GM23338 (cell line): ENCODE measurements at places on chromosomes 6 and 20. TPM values are rescaled to one million over a fixed set of nuclear protein-coding genes. Genes with fewer than 3 reads are reported as not detected.

DNA sequence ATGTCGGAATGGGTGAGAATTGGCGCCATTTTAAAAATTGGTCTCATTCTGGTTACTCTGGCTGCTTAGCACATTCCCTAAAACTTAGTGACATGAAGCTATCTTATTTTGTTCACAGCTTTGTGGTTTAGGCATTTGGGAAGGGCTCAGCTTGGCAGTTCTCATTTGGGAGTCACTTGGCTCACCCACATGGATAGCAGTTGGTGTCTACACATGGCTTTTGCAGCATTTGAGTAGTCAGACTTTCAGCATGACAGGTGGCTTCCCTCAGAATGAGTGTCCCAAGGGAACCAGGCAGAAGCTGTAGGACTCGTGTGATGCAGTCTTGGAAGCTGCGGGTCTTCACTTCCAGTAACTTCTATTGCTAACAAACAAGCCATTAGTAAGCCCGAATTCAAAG is 64.6 kb downstream of the UST start:
- H3K27me3 ChIP-seq: no peaks in the 10 kb centered on the region
- no peak for DNase-seq
- peaks cover 4% of the 10 kb centered on the region; the same call in 1 of the 2 replicates for H3K36me3 ChIP-seq
- H3K4me1 ChIP-seq: peaks cover 21% of the 10 kb centered on the region
- no peak overlapping the region for H3K27ac ChIP-seq
- H3K4me3 ChIP-seq: no peak overlapping the region

GRCh38 chr20:42945234-42945994 is 244.3 kb downstream of the PTPRT start:
- H3K4me3 ChIP-seq: no peak overlapping the region
- H3K36me3 ChIP-seq: no peaks in the 10 kb centered on the region; the same call in 1 of the 2 replicates
- H3K4me1 ChIP-seq: no peaks in the 10 kb centered on the region
- H3K27me3 ChIP-seq: no peaks in the 10 kb centered on the region
- H3K27ac ChIP-seq: no peak overlapping the region
- no peak for DNase-seq

Gene RBPJL
- total RNA-seq: 0.66 and 1.4 TPM in 2 replicates

DNA sequence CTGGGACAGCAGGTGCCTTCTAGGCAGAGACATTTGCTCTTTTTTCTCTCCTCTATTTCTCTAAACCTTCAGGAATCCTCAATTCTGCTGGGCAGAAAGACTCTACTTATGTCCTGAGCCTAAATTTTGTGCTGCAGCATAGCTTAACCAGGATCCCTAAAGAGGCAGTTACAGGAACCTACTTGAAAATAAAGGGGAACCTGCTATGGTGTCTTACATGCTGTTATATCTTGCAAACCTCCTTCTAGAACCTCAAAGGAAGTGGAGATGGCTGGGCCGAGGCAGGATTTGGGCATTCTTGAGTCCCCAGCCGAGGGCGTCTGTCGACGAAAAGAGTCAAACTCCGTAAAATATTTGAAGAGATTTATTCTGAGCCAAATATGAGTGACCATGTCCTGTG is 17.1 kb upstream of the GMNN start:
- H3K27me3 ChIP-seq: no peaks in the 10 kb centered on the region
- H3K4me3 ChIP-seq: no peak overlapping the region
- peaks cover 4% of the 10 kb centered on the region; the same call in 1 of the 2 replicates for H3K4me1 ChIP-seq
- H3K27ac ChIP-seq: no peak overlapping the region
- H3K36me3 ChIP-seq: no peaks in the 10 kb centered on the region

DNA sequence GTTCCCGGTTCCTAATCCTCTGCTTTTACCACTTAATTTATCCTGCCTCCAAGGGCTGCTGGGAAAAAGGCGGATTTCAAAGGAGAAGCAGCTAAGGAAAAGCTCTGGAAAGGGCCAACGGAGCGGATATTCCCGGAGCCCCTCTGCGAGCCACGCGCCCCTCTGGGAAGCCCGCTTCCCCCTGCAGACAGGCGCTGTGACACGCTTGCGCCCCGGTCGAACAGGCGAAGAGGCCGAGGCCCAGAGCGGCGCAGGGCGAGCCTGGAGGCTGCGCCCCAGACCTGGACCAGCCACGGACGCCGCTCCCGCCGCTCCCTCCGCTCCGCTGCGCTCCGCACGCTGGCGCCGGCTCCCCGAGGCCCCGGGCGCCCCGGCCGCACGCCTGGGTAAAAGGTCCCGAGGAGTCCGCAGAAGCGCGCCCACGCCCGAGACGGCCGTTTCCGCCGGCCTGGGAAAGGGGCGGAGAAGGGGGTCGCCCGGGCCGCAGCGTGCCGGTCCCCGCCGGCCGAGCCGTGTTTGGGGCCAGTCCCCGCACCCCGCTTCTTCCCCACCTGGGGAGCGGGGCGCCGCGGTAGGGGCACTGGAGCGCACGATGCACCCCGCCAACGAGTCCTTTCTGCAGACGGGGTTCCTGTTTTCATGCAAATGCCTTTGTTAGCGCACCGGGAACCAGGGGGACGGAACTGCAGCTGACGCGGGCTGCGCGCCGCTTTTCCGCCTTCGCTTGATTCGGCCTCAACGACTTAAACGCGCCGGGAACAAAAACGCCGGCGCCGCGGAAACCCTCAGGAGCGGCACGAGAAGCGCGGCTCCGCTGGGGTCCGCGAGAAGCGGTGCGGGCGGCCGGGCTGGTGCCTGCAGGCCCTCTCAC is 91.9 kb upstream of the SIRPA start:
- peaks cover 24% of the 10 kb centered on the region for H3K4me1 ChIP-seq
- H3K27me3 ChIP-seq: peaks cover 43% of the 10 kb centered on the region
- H3K27ac ChIP-seq: no peak overlapping the region
- peak; percentile 93 for DNase-seq
- H3K4me3 ChIP-seq: peak overlapping the region; percentile 63

- H3K27me3 ChIP-seq: no peaks in the 10 kb centered on the region
- no peak overlapping the region for H3K27ac ChIP-seq
- no peaks in the 10 kb centered on the region for H3K36me3 ChIP-seq
- no peaks in the 10 kb centered on the region for H3K4me1 ChIP-seq
- H3K4me3 ChIP-seq: no peak overlapping the region
Measured at GRCh38 chr6:25715794-25716193, 38.7 kb upstream of the SLC17A4 start.

DNA sequence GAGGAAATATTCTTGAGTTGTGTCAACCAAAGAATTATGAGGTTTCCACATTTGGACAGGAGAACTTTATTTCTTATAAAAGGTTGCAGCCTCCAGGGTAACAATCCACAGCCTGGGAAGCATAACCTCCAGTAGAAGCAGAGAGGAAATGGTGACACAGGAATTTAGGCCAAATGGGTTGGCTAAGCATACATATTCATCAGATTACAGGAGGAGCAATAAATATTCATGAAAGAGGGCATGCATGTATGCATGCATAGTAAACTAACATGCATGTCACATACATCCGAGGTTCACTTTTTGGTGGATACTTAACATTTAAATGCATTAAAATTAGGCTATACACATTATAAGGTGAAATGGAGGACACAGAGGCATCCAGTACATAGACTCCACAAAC is 55.7 kb upstream of the NT5E start:
- H3K36me3 ChIP-seq: no peaks in the 10 kb centered on the region
- H3K27me3 ChIP-seq: no peaks in the 10 kb centered on the region
- no peak for DNase-seq
- no peaks in the 10 kb centered on the region for H3K4me1 ChIP-seq
- H3K4me3 ChIP-seq: no peak overlapping the region
- H3K27ac ChIP-seq: no peak overlapping the region

DNA sequence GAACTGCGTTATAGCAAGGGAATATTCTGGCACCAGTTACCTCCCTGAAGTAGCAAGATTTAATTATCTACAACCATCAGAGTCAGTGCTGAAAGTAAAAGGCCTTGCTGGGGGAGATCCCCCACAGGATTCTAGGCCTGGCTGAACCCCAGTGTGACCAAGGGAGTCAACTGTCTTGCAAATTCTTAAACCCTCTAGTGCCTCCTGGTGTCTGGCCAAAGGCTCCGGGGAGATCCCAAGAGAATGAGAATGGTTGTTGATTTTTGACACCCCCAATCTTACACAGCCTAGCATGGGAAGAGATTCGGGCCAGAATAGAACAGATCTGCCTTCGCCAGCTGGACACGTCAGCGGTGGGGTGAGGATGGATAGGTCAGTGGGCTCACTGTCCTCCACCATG is 179.4 kb downstream of the ERMARD start:
- no peaks in the 10 kb centered on the region for H3K36me3 ChIP-seq
- H3K4me3 ChIP-seq: no peak overlapping the region
- DNase-seq: peak; percentile 58
- H3K27ac ChIP-seq: no peak overlapping the region

- no peak overlapping the region for H3K4me3 ChIP-seq
- H3K27ac ChIP-seq: no peak overlapping the region
- no peaks in the 10 kb centered on the region for H3K27me3 ChIP-seq
- DNase-seq: no peak
- H3K4me1 ChIP-seq: no peaks in the 10 kb centered on the region
Measured at GRCh38 chr6:168165373-168165772, 86.4 kb upstream of the FRMD1 start.

Gene IP6K3
- total RNA-seq: 0.14 TPM in 1 of 2 replicates, not detected in the other

Gene PTGIS
- 28.7 and 29.0 TPM in 2 replicates for total RNA-seq

DNA sequence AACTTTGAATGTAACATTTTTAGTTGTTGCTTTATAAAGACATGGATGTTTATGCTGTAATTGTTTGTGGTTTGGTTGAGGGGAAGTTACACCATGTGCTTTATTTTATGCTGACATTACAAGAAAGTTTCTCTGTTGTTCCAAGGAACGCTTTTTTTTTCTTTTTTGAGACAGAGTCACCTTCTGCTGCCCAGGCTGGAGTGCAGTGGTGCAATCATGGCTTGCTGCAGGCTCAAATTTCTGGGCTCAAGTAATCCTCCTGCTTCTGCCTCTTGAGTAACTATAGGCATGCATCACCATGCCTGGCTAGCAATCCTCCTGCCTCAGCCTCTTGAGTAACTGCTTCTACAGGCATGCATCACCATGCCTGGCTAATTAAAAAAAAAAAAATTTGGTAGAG is 21.0 kb upstream of the IFNGR1 start:
- DNase-seq: no peak
- H3K27me3 ChIP-seq: no peaks in the 10 kb centered on the region
- H3K4me3 ChIP-seq: no peak overlapping the region
- no peak overlapping the region for H3K27ac ChIP-seq

GRCh38 chr6:158963020-158963808 is 36.8 kb downstream of the RSPH3 start:
- no peaks in the 10 kb centered on the region for H3K27me3 ChIP-seq
- H3K27ac ChIP-seq: no peak overlapping the region
- H3K4me1 ChIP-seq: no peaks in the 10 kb centered on the region
- DNase-seq: no peak
- no peak overlapping the region for H3K4me3 ChIP-seq
- H3K36me3 ChIP-seq: 0 out of 2 replicates have a peak, but pooled peaks cover 8% of the 10 kb centered on the region

Gene GJA10
- total RNA-seq: not detected in 2 replicates

Gene PDE10A
- 2.0 and 3.9 TPM in 2 replicates for total RNA-seq

GRCh38 chr6:10951675-10952282 is 64.9 kb downstream of the SYCP2L start:
- H3K4me1 ChIP-seq: no peaks in the 10 kb centered on the region
- H3K27ac ChIP-seq: no peak overlapping the region
- H3K4me3 ChIP-seq: no peak overlapping the region
- peak; percentile 69 for DNase-seq

- H3K36me3 ChIP-seq: peaks cover 6% of the 10 kb centered on the region; the same call in 1 of the 2 replicates
- H3K4me1 ChIP-seq: no peaks in the 10 kb centered on the region
- no peaks in the 10 kb centered on the region for H3K27me3 ChIP-seq
- no peak overlapping the region for H3K4me3 ChIP-seq
- no peak for DNase-seq
Measured at GRCh38 chr6:166417285-166417691, 34.5 kb upstream of the MPC1 start.

DNA sequence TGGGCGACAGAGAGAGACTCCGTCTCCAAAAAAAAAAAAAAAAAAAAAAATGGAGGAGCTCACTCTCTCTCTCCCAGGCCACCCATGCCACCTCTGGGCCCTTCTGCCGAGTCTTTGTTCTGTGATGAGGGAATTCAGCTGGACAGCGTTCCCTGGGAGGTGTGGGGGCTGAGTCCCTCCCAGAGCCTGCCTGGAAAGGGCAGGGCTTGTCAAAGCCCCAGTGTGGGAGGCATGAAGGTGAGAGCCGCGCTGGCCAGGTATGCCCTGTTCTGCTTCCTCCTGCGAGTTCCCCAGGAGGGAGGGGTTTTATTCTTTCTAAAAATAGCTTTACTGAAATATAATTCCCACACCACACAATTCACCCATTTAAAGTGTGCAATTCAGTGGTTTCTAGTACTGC is 69.6 kb downstream of the TMEM242 start:
- no peaks in the 10 kb centered on the region for H3K27me3 ChIP-seq
- H3K4me3 ChIP-seq: no peak overlapping the region
- no peaks in the 10 kb centered on the region for H3K36me3 ChIP-seq

- H3K4me1 ChIP-seq: 0 out of 2 replicates have a peak, but pooled peaks cover 8% of the 10 kb centered on the region
- no peak for DNase-seq
- no peaks in the 10 kb centered on the region for H3K27me3 ChIP-seq
- H3K27ac ChIP-seq: no peak overlapping the region
- H3K36me3 ChIP-seq: no peaks in the 10 kb centered on the region
Measured at GRCh38 chr6:125981571-125982185, 4.7 kb upstream of the TRMT11 start.

Gene NTSR1
- 1.4 and 1.7 TPM in 2 replicates for total RNA-seq

Gene LY6G6C
- total RNA-seq: not detected in 2 replicates

GRCh38 chr20:37941992-37942391 is 39.1 kb downstream of the VSTM2L start:
- no peaks in the 10 kb centered on the region for H3K27me3 ChIP-seq
- no peak overlapping the region for H3K27ac ChIP-seq
- H3K36me3 ChIP-seq: no peaks in the 10 kb centered on the region
- no peak overlapping the region for H3K4me3 ChIP-seq
- H3K4me1 ChIP-seq: peaks cover 5% of the 10 kb centered on the region; the same call in 1 of the 2 replicates
- no peak for DNase-seq

Gene RNF182
- total RNA-seq: 8.1 and 9.8 TPM in 2 replicates

DNA sequence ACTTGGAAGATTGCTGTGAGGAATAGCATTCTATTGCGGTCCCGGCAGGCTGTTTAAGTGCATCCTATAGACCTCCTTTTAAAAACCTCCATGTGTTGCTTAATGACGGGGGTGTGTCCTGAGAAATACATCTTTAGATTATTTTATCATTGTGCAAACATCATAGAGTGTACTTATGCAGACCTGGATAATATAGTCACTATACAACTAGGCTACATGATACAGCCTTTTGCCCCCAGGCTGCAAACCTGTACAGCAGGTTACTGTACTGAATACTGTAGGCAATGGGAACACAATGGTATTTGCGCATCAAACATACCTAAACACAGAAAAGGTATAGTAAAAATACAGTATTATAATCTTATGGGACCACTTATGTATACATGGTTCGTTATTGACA is 175.6 kb downstream of the RNF144B start:
- H3K27me3 ChIP-seq: no peaks in the 10 kb centered on the region
- H3K4me3 ChIP-seq: no peak overlapping the region
- no peaks in the 10 kb centered on the region for H3K36me3 ChIP-seq
- H3K4me1 ChIP-seq: no peaks in the 10 kb centered on the region
